NCI-H345 (cell line): ENCODE measurements at places on chromosomes 7 and 10.

DNA sequence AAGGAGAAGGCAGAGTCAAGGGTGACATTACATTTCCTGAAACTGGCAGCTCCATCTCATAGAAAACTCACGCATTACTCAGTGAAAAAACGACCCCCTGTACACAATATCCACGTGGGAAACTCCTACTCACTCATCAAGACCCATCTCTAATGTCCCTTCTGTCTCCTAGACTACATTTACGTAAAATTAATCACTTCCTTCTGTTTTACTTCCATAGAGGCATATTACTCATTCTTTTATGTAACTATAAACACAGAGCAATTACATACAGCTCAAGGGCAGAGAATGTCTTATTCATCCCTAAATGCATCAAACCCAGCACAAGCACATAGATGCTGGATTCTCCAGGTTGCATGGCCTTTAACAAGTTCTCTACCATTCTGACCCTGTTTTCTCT, 281.8 kb downstream of the KCNMA1 start:
- DNase-seq: no peak

GRCh38 chr7:99244939-99245338, 27.7 kb upstream of the MYH16 start:
- DNase-seq: no peak

GRCh38 chr10:96890172-96890513, 58.0 kb downstream of the LCOR start:
- DNase-seq: no peak

- DNase-seq: no peak
Measured at GRCh38 chr10:13317474-13317873, 17.6 kb upstream of the PHYH start.

GRCh38 chr7:53500076-53500475, 464.6 kb downstream of the POM121L12 start:
- DNase-seq: no peak

DNA sequence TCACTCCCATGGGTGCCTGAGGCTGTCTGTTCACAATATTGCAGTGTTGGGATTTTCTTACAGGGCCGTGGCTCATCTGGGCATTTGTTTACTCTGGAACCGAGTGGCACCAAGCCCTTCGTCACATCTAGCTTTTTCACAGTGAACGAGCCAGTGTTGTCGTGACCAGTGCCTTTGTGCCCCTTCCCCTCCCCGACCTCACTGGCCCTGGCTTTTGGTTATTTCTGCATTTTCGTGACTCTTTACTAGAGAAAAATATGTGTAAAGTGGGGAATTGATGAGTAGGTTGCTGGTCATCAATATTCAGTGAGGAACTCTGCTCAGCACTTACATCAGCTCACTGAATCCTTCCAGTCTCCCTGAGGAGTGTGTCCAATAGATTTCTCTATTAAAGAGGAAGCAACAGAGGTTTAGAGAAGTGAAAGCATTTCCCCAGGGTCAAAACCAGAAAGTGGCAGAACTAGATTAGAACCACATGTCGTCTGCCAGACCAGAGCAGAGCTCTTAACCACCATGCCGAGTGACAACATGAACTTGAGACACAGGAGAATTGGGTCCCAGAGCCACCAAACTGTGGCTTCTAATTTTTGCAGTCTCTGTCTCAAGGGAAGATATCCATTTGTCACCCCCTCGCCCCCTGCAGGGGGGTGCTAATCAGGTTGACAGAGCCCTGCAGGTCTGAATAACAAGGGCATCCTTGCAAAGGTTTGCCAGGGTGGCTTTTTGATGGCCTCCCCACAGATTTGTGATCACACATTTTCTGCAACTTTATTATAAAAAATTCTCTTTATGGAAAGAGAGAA, 125.3 kb downstream of the CHN2 start:
- DNase-seq: peak; percentile 19

GRCh38 chr7:128350708-128351295, 7.1 kb upstream of the RBM28 start:
- DNase-seq: no peak

DNA sequence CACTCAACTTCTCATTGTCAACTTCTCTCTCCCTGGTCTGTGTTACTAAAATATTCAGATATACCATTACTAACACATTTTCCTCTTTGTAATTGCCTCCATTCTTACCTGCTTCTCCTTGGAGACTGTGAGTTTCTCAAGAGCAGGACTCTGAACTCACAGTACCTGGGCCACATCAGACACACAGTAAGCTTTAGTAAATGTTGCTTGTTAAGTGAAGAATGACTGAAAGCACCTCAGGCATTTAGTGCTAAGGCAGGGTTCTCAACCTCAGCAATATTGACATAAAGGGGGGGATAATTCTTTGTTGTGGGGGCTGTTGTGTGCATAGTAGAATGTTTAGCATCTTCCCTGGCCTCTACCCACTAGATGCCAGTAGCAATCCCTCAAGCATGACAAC, 72.0 kb upstream of the RAB11FIP2 start:
- DNase-seq: no peak

- peak; percentile 55 for DNase-seq
Measured at GRCh38 chr7:106064771-106065574, 47.1 kb downstream of the SYPL1 start.

GRCh38 chr10:120345186-120345585, 111.8 kb upstream of the PLPP4 start:
- no peak for DNase-seq

GRCh38 chr10:91513598-91514424, 103.7 kb downstream of the HECTD2 start:
- DNase-seq: no peak

GRCh38 chr10:12388671-12389070, 39.3 kb downstream of the CAMK1D start:
- peak; percentile 5 for DNase-seq

DNA sequence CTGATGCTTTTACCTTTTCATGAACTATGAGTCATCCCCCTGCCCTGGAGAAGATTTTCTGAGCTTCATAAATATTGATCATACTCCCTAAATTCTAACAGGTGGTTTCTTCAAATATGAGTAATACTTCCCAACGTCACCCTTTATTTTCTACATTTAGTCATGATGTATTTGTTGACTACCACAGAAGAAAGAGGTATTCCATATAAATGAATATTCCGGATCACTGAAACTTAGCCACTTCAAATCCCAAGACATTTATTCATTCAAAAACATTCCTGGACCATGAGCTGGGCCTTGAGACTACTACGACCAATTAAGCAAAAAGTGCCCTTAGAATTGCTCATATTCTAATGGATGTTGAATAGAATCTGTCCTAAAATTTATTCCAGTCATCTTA, 395.8 kb upstream of the NPVF start:
- no peak for DNase-seq

DNA sequence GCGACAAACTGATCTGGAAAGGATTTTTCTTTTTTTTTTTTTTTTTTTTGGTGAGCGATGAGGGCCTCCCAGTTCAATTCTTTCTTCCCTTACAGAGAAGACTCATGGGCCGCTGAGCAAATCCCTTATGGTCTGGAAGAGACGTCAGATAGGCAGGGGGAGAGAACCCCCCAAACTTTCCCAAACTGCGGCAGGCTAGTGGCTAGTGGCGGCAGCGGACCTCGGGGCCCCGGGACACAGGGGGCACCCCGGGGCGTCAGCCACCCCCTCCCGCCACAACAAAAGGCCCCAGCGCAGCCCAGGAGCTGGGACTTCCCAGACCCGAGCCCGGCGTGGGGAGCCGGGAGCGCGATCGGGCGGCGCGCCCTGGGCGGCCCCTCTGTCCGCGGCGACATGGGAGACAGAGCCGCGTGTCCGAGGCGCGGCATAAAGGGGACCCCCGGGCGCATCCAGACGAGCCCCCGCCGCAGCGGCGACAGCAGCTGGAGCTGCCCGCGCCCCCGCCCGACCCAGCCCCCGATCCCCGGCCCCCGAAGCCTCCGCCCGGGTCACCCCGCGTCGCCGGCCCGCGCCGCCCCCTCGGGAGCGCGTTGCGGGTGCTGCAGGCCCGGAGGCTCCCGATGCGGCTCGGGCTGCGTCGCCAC, 755 bp downstream of the FAM171A1 start:
- DNase-seq: peak; percentile 15

DNA sequence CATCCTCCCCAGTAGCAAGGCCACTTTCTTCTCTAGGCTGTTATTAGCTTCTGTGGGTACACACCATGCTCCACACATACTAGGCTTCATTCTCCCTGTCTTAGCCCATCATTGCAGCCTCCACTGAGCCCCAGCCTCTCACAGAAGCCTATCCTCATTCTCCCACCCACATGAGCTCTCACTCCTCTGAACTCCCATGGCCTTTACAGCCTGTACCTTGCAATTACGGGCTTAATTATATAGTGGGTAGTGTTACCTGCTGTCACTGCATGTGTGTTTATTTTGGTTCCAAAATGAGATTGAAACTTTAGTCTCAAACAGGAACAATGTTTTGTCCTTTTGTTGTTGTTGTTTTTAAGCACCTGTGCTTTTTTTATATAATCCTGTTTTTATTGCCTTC, 460.0 kb downstream of the KCNMA1 start:
- DNase-seq: no peak

DNA sequence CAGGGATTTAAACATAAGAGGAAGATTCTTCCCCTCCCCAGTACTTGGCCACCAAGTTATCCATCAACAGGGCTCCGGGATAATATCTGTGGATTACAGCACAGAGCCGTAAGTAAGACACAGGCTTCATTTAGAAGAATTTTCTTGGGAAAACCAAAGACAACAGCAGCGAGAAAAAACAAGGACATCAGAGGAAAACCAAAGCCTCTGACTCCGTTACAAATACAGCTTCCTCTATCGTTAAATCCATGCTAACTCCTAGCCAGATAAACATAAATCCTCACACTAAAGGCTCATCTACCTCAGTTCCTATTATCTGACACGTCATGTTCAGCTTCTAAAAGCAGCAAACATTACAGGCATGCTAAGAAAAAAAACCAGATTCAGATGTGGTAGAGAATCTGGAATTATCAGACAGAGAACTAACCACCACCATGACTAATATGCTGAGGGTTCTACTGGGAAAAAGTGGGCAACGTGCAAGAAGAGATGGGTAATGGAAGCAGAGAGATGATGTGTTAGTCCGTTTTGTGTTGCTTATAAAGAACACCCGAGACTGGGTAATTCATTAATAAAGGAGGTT, 48.4 kb downstream of the BRI3 start:
- no peak for DNase-seq

DNA sequence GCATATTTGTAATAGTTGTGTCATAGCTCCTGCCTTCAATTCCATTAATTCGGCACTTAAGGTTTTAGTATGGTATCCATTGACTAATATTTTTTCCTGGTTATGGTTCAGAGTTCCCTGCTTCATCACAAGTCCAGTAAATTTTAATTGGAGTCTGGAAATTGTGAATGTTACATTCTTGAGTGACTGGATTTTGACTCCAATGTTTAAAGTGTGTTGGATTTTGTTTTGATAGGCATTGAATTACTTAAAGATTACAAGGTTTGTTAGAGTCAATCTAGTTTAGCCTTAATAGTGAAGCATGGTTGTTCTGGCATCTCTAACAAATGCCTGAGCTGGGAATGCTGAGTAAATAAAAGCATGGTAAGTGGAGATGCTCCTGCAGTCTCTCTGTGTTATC, 326.6 kb upstream of the IGFBP3 start:
- DNase-seq: no peak

DNA sequence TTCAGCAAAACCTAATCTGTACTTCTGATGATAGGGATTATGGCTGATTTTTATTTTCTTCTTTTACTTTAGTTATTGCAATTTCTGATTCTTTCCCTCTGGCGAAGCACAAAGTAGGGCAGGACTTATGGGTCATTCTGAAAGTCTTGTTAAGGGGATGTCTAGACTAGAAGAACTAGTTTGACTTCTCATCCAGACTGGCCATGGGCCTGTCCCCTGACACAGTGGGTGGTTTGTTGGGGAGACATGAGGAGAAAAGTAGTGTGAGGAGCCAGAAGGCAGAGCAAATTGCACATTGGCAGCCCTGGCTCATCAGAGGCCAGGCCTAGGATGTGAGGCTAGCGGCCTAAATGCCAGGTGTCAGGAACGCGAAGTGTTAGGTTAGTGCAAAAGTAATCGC, 152.8 kb downstream of the RTKN2 start:
- no peak for DNase-seq

DNA sequence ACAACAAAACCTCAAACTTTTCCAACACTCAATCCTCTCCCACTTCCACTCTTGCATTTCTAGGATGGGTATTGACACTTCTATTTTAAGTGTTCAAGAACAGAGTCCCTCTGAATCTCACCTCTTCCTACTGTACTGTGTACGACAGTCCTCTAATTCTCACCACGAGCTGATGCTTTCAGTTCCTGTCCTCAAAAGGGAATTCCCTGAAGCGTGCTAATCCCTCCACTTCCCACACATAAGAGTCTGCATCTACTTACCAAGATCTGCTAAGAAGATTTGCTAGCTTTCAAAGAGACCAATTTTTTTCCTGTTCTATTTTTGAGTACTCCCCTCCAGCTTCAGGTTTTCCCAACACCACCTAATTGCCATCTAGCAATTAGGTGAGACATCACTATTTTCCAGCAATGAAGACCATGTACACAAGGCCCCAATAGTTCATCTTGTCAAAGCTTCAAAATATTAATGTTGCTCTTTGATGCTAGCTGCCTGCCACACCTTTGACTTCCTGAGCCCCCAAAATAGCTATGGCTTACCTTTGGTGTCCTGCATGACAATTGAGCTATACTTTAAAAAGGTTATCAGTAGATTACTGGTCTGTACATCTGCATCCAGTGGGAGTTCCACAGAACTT, 54.4 kb downstream of the ARMH3 start:
- no peak for DNase-seq

DNA sequence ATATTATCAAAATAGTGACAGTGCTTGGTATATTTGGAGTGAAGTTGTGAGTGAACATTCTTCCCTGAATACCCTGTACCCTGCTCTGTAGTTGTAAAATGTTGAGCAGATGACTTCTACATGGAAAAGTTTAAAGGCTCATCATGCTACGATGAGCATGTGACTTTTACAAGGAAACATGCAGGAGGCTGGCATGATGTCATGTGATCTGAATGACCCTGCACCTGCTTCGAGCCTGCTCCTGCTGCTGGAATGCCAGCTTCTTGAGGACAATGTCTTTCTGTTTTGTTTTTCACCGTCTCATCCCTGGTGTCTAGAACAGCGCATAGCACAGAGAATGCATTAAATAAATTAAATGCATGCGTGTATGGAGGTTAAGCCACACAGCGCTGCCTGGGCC, 5.4 kb upstream of the INPP5A start:
- no peak for DNase-seq
